Left ventricle myocardium superior (tissue), 1 donor: ENCODE measurements at places on chromosomes 5 and 9. TPM values are rescaled to one million over a fixed set of nuclear protein-coding genes. Genes with fewer than 3 reads are reported as not detected.

Gene ICE1
- total RNA-seq: 18.3 TPM

Gene MZB1
- 1.6 TPM for total RNA-seq

Gene ECM2
- 5.3 TPM for total RNA-seq

Gene IL7R
- total RNA-seq: 1.5 TPM

Gene ADAMTS6
- 1.4 TPM for total RNA-seq
